ENCODE measurements at places on chromosomes 3 and 15. TPM values are rescaled to one million over a fixed set of nuclear protein-coding genes. Genes with fewer than 3 reads are reported as not detected.
A peak's percentile ranks its signal among the peaks of the same experiment; 100 is the strongest.

- DNase-seq, result no peak
Observed at GRCh38 chr3:77040216-77040615, 317 bp downstream of the ROBO2 start.

- no peak for DNase-seq
Observed at GRCh38 chr3:49625071-49625470, 49.1 kb upstream of the APEH start.

GRCh38 chr15:83164111-83164770 lies 43.4 kb downstream of the HDGFL3 start:
- DNase-seq, result no peak

Gene SH2D7
- 0.92 TPM for polyA plus RNA-seq

GRCh38 chr3:186099178-186099577 lies 9.7 kb downstream of the ETV5 start:
- no peak for DNase-seq

DNA sequence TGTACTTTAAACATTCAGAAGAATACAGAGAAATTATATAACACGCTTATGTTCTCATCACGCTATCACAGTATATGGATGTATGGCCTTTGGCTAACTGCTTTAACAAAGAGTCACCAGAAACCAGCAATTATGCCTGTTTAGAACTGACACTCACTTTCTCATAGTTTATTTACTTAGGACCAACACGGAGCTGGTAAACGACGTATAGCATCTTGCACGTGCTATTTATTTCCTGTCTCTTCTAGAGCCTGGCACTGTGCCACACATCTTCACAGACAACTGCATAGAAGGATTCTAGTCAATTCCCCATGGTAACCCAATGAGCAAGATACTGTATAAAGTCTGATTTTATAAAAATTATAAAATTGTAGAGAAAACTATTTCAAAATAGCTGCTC lies 43.6 kb downstream of the TBC1D2B start:
- peak; percentile 50 for DNase-seq

- no peak for DNase-seq
Observed at GRCh38 chr3:127598841-127599570, 795 bp downstream of the MCM2 start.

GRCh38 chr15:33587773-33588172 lies 277.0 kb downstream of the RYR3 start:
- no peak for DNase-seq

DNA sequence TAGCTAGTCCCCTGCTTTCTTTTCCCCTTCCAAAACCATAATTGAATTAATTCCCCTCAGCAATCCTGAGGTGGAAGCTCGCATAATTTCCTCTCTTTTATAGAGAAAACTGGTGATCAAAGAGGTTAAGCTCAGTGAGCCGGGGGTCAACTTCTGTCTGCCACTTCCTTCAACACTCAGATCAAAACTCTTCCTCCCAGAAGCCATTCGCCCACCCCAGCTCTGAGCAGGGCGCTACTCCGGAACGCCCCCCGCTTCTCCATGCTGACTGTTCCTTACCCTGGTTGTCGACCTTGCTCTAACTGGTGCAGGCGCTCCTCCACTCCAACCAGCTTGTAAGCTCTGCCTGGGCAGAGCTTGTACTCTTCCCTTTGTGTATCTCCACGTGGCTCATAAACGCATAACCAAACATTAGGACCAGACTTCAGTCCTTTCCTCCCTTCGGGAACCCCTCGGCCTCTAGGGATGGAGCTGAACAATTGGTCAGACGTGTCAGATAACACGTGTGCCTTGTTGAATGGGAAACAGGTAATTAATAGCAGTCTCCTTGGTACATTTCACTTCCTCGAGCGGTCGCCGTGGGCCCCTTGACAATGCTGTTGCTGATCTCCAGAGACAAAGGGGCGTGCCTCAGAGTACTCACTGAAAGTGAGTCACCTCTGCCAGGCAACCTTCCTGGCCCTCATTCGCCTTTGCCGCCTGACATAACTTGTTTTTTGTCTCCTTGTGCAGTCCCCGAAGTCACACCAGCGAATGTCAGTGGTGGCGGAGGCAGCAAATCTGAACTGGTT lies 71.8 kb downstream of the IL5RA start:
- DNase-seq, result no peak

Gene XPC
- polyA plus RNA-seq, result 30.4 TPM

- no peak for DNase-seq
Observed at GRCh38 chr3:21955406-21955805, 204.4 kb upstream of the ZNF385D start.

GRCh38 chr15:50148362-50148963 lies 29.4 kb upstream of the ATP8B4 start:
- no peak for DNase-seq

DNA sequence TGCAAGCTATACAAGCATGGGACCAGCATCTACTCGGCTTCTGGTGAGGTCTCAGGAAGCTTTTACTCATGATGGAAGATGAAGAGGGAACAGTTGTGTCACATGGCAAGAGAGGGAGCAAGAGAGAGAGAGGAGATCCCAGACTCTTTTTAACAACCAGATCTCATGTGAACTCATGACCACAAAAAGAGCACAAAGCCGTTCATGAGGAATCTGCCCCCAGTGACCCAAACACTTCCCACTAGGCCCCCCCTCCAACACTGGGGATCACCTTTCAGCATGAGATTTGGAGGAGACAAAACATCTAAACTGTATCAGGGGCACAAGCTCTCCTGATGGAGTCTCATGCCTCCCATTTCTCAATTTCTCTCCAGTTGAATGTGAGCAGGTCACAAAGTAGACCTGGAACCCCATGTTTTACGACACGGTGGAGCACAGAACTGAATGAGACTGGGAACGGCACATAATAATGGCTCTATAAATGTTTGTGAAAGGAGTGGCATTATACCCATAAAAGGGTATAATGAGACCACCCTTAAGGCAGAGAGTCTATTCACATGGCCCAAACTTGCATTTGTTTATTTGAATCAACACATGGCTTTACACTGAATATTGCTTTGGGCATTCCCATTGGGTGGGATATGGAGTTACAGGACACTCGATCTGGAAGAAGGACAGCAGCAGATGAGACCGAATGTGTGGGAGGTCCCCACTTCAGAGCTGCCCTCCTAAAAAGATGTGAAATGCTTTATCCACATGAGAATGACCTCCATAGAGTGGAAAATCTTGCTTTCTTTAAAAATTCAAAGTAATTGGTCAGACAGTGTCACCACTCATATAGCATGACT lies 38.8 kb downstream of the IL16 start:
- no peak for DNase-seq

DNA sequence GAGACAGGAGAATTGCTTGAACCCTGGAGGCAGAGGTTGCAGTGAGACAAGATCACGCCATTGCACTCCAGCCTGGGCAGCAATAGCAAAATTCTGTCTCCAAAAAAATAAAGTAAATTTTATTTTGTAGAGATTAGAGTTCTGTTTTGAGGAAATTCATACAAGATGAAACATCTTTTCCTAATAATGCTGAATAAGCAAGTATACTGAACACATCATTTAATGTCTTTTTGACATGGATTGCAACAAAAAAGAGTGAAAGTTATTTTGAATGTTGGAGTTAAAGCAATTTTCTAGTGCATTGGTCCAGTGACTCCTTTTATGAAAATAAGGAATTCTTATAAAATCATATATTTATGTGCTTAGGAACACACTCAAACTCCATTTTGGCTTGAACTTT lies 20.5 kb downstream of the LCTL start:
- DNase-seq, result no peak

GRCh38 chr3:143567823-143568222 lies 280.4 kb downstream of the SLC9A9 start:
- DNase-seq, result no peak

GRCh38 chr3:14126017-14126886 lies 1.4 kb downstream of the TMEM43 start:
- no peak for DNase-seq

Gene CLCN2
- polyA plus RNA-seq, result 13.7 TPM

DNA sequence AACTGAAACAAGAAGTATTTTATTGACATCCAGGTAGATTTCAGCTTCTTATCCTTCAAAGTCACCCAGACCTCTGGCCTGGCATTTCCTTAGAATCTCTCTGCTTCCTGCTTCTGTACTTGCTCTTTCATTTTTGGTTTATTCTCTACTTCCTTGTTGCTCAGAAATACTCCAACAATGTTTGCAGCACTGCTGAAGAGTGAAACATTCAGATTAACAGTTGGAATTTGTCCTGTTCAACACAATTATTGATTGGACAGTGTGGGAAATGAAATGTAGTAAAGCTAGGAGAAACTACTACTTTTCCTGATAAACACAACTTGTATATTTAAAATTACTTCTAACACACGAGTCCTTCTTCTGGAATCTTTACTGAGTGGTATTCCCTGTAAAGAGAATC lies 81.0 kb upstream of the MEIS2 start:
- no peak for DNase-seq

Gene ZBTB20
- 3.1 TPM for polyA plus RNA-seq

Gene IMPG2
- 0.81 TPM for polyA plus RNA-seq

DNA sequence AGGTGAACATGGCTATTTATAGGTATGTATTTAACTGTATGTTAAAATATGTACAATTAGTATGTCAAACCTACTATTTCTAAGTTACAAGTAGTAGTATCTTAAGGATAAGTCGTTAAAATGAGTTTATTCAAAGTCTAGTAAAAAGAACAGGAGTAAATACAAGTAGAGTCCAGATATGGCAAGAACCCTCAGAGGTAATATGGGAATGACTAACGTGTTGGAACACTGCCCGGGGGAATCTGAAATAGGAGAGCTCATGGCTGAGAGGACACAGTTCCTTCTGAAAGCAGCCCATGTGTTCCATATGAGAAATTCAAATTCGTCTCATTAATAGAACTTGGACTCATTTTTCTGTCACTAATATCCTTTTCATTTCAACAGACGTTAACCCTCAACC lies 158.8 kb downstream of the CLSTN2 start:
- DNase-seq, result no peak

Gene SST
- 317 TPM for polyA plus RNA-seq

- DNase-seq, result no peak
Observed at GRCh38 chr3:108528459-108529252, 18.3 kb upstream of the MYH15 start.

Gene ERC2
- 26.8 TPM for polyA plus RNA-seq

Gene PPARG
- 3.7 TPM for polyA plus RNA-seq

DNA sequence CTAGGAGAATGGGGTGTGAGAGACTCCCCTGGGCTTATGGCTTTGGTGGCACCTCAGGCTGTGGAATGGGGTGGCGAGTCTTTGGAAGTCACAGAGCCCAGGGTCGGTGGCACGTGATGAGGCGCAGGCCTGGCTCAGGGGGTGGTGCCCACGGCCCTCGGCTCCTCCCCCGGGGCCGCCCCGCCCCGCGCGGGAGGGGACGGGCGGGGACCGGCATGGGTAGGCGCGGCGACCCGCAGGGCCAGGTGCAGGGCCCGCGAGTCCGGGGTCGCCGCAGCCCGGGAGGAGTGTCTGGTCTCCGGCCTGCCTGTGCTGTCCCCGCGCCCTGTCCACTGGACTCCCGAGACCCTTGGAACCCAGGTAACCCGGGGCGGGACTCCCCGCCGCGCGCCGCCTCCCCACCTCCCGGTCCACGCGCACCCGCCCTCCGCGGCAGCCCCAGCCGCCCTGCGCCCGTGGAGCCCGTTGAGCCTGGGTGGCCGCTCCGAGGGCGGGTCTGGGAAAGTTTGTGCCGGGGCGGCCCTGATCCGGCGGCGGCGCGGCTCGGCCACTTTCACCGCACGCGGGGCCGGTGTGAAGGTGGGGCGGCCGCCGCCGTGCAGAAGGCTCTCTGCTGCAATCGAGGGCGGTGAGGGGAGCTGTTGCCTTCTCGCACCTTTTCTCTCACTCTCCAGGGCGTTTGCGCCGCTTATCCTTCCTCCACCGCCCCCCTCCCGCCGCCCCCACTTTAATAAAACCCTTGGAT lies at the start of gene PAQR5:
Gene PAQR5 (plus strand): TSS at position 216 of the 745 bp plus-strand sequence. CDS start 61,169 bp downstream, outside the sequence.
- no peak for DNase-seq

GRCh38 chr15:82871358-82871757 lies 61.9 kb downstream of the WHAMM start:
- DNase-seq, result no peak

GRCh38 chr3:160400702-160401150 lies 1.3 kb downstream of the SMC4 start:
- DNase-seq, result peak; percentile 6

Measured in spinal cord (tissue), 10 donors.